T-helper 9 cell (primary cell): ENCODE measurements at places on chromosomes 4 and X.

GRCh38 chr4:105348719-105349118, 125.1 kb downstream of the PPA2 start:
- no peak for DNase-seq

DNA sequence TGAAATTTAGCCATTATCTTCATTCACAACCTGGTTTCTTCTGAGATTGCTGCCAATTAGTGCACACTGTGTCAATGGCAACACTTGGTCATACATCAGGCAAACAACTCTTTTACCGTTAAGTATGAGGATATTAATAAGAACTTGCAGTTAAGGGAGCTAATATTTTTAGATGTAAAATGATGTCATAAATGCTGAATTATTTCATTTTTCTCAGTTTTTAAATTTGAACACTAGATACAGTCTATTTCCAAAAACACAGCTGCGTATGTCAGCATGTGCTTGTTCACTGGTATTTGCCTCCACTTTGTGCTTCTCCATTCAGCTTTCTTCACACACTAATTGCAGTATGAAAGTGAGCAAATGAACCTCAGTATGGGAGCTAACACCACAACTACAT, 1.6 kb downstream of the KLHL13 start:
- DNase-seq, result no peak

- DNase-seq, result no peak
Measured at GRCh38 chrX:153735274-153735673, 10.6 kb downstream of the ABCD1 start.

GRCh38 chr4:38764277-38764676, 18.5 kb downstream of the TLR10 start:
- no peak for DNase-seq

- no peak for DNase-seq
Measured at GRCh38 chr4:11074581-11075241, 354.0 kb downstream of the HS3ST1 start.

GRCh38 chrX:71482228-71482958, 50.5 kb upstream of the OGT start:
- no peak for DNase-seq

- no peak for DNase-seq
Measured at GRCh38 chr4:5812506-5813229, 80.2 kb downstream of the CRMP1 start.

DNA sequence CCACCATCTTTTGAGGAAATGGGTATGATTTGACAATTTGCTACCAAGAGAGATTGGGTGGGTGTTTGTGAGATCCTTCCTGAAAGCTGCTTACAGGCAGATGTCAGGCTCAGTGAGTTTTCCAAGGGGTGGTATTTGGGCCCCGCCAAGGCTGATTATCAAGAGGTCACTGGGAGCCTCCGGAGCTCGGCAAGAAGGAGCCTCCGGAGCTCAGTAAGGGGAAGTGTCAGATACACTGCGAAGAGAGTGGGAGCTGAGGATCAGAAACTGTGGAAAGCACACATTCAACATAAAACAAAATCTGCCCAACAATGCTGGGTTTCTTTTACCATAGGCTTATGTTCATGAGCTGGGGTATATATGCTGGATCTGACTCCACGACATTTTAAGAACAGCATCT, 714 bp downstream of the RTL3 start:
- DNase-seq, result no peak

- DNase-seq, result no peak
Measured at GRCh38 chrX:153321381-153322124, at the start of gene PNMA6F. Gene PNMA6F, minus strand, starts transcription at chrX:153321767. Its CDS starts 1,093 bp downstream, at chrX:153320674.

DNA sequence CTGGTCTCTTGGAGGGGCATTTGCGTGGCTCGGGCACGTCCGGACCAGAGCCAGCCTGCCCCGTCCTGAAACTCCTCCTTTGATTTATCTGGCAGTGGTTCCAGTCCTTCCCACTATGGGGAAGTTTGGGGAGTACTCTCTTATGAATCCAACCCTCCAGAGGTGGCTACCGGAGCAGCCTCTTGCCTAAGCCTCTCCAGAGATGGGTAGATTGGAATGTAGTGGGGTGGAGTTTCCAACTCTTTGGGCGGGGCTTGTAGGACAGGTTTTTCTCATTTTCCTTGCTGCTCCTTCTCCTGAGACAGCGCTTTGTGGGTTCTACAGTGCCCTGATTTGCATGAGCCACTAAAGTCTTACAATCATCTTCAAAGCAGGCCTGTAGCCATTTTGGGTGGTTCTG, 60.1 kb upstream of the XAGE1B start:
- DNase-seq, result no peak

GRCh38 chr4:125547836-125548235, 233.1 kb downstream of the FAT4 start:
- DNase-seq, result no peak
